ENCODE measurements at places on chromosomes 11 and 22.

- no peak for DNase-seq
These were observed 452.3 kb downstream of the KCNA4 start for GRCh38 chr11:29564486-29564885.

DNA sequence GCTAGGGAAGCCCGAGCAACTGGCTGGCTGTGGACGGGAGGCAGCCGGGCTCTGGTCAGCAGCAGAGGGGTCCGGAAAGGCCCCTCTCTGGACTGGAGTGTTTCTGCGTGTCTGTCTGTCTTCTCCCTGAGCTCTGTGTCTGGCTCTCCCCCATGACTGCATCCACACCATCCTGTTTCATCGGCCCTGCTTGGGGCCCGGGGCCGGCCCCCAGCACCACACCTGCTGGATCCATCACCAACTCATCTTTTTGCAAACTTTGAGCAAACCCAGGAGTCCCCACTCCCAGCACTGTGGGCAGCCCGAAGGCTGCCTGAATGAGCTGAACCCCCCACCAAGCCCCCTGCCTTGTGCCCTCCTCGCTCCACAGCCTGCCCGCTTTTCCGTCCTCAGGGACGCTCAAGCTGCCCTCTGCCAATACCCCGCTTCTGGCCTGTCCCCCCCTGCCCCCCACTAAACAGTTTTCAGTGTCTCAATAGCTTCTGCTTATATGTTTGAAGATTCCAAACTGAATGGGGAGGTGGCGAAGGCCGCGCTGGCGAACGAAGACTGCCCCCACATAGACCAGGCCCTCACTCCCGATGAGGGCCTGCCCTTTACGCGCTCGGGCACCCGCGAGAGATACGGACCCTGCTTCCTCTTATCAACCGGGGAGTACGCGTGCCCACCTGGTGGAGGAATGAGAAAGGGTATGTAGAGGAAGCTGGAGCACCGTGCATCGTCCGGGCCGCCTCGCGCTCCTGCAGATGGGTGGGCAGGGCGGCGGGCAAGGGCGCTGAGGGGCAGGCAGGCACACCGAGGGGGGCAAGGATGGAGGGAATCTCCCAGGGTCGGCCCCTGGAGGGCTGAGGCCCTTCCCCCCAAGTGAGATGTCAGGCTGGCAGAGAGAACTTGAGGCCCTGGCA lies 44.6 kb downstream of the KCNC1 start:
- DNase-seq, result no peak

- no peak for DNase-seq
These were observed 7.2 kb downstream of the MTNR1B start for GRCh38 chr11:92976681-92977080.

DNA sequence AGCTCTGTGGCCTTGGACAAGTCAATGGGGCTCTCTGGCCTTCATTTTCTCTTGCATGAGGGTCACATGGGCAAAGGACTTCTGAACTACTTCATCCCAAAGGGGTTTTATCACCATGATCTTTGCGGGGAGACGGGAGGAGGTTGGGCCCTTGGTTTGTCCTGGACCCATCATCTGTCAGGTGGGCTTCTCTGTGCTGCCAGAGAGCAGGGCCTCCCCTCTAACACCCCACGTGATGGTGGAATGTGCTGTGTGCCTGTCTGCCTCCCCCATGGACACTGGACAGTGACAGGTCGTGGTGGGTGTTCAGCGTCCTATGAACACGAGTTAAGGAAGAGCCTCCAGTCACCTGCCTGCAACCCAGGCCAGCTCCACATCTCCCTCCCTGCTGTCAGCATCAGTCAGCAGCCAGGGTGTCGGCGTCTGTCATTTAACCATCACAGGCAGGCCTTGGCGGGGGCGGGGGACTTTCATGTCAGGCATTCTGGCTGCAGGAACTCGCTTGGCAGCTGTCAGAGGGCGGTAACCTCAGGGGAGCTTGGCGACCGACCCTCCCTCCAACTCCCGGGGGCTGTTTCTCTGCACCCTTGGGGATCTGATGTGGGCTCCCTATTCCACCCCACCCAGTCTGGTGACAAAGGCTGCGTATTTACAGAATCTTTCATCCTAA lies 2.6 kb upstream of the SUN2 start:
- no peak for DNase-seq

GRCh38 chr22:34243023-34243422 lies 322.7 kb upstream of the LARGE1 start:
- DNase-seq, result no peak

DNA sequence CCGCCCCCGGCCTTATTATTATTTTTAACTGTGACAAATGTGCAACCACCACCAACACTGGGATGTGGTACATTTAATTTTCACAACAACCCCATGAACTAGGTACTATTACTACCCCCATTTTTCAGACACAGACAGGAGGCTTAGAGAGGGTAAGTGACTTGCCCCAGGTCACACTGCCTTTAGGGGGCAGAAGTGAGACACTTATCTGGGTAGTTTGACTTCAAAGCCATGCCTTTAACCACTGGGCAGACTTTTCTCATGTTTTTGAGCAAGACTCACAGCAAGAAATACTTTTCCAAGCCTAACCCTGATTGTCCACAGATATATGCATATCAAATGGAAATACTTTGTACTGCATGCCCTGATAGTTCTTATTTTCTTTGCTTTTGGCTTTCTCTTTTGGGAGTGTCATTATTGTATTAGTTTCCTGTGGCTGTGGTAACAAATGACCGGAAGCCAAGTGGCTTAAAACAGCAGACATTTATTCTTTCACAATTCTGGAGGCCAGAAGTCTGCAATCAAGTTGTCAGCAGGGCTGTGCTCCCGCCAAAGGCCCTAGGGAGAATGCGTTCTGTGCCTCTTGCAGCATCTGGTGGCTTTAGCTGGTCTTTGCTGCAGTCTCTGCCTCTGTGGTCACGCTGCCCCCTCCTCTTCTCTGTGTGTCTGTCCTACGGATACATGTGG lies 110.8 kb downstream of the GRIK4 start:
- DNase-seq, result no peak

GRCh38 chr11:35876786-35877185 lies 67.1 kb upstream of the LDLRAD3 start:
- DNase-seq, result no peak

- DNase-seq, result no peak
These were observed 38.5 kb upstream of the GLYATL1 start for GRCh38 chr11:58900479-58901420.

GRCh38 chr11:86150847-86151173 lies 81.9 kb upstream of the PICALM start:
- DNase-seq, result no peak

GRCh38 chr22:46518038-46518437 lies 19.4 kb downstream of the CELSR1 start:
- DNase-seq, result no peak

DNA sequence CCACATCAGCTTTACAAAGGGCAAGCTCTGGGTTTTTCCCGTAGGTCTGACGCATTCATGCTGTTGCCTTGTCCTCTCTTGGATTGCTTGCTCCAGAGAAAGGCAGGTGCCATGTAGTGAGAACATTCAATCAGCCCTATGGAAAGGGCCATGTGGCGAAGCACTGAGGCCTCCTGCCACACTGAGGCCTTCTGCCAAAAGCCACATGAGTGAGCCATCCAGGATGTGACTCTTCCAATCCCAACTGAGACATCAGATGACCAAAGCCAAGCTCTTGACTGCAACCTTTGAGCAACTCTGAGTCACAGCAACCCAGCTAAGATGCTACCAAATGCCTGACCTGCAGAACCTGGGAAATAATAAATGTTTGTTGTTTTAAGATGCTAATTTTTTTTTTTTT lies 9.0 kb upstream of the PANX3 start:
- no peak for DNase-seq

- DNase-seq, result no peak
These were observed 24.8 kb upstream of the FNBP4 start for GRCh38 chr11:47791774-47792430.

DNA sequence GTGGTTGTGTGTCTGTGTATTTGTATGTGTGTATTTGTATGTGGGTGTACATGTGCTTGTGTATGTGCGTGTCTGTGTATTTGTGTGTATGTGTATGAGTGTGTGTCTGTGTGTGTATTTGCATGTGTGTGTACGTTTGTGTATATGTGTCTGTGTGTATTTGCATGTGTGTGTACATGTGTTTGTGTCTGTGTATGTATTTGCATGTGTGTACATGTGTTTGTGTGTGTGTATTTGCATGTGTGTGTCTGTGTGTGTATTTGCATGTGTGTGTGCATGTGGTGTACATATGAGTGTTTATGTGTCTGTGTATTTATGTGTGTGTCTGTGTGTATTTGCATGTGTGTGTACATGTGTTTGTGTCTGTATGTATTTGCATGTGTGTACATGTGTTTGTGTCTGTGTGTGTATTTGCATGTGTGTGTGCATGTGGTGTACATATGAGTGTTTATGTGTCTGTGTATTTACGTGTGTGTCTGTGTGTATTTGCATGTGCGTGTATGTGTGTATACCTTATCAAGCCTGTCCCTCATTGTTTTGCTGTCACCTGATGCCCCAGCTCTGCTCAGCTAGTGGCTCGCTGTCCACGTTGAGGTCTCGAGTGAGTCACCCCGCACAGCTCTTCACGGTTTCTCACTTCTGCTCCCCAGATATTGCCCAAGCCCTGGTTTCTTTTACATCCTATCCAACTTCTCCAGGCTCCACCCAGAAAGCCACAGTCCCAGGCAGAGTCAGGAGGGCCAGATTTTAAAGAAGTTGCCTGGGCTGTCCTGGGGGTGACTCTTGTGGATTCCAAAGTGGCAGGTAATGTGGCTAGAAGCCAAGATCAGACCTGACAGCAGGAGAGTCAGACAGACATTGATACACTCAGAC lies 15.2 kb downstream of the MB start:
- DNase-seq, result no peak

DNA sequence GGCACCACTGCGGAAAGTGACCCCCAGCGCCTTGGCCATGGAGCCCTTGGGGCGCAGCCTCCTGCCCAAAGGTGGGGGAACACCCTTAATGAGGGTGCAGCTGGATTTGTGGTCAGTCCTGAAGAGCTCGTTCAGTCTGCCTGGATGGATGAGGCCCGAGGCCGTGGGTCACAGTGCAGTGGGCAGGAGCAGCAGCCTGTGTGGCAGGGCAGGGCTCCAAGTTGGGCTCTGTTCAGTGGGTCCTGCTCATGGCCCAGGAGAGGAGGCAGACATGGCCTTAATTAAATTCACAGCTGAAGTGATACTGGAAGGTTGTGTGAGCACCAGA lies 33.3 kb downstream of the FAM83F start:
- DNase-seq, result no peak

Data from NCI-H1417 treated with DMSO at 0.1 percent for 48 hours (cell line).